ENCODE measurements at places on chromosomes 6 and 20.

DNA sequence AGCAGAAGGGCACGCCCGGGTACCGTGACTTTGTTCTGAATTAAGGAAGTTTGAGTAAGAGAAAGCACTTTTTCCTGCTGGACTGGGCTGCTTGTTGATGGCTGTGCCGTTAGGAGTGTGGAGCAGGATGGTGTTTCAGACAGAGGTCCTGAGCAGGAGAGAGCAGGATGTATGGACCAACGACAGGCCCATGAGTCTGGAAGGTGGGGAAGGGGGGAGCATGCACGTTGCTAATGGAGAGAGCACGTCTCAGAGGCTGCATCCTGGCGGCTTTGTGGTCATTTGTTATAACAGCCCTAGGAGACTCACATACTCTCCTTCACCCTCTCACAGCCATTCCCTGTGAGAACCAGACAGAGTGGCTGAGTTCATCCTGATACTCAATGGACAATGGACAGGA, 56.8 kb downstream of the PHACTR3 start:
- peak; percentile 7 for DNase-seq

DNA sequence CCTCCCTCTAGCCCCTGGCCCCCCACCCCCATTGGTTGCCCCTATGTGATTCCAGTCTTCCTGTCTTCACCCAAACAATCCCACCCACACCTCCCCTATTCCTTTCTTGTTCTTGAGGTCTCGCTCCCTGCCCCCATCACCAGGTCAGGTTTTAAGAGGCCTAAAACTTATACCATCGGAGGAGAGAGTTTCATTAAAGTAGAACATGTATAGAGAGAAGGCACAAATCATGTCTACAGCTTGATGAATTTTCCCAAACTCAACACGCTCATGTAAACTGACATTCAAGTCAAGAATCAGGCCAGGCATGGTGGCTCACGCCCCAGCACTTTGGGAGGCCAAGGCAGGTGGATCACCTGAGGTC, 44.5 kb downstream of the TGM2 start:
- DNase-seq = no peak

- DNase-seq = no peak
Observed at GRCh38 chr20:61682996-61683681, 382.5 kb downstream of the TAF4 start.

GRCh38 chr6:5997420-5997987, 9.2 kb downstream of the NRN1 start:
- no peak for DNase-seq

DNA sequence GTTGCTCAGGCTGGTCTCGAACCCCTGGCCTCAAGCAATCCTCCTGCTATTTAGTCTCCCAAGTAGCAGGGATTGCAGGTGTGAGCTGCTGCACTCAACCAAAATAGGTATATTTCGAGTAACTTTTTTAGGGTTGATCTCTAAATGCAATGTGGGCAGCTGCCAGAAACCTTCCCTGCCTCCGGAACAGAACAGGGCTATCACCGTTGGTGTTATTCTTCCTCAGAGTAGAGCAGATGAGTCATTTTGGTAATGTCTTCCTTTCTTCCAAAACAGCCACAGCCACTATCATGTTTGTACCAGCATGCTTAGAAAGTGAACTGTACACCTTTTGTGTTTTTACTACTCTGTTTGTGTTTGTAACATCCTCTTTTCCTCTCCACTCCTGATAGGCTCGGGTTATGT, 44.1 kb downstream of the SNX9 start:
- no peak for DNase-seq

GRCh38 chr20:37977338-37977737, 55.9 kb downstream of the TTI1 start:
- DNase-seq = no peak

GRCh38 chr6:75079589-75079988, 126.3 kb downstream of the COL12A1 start:
- no peak for DNase-seq

DNA sequence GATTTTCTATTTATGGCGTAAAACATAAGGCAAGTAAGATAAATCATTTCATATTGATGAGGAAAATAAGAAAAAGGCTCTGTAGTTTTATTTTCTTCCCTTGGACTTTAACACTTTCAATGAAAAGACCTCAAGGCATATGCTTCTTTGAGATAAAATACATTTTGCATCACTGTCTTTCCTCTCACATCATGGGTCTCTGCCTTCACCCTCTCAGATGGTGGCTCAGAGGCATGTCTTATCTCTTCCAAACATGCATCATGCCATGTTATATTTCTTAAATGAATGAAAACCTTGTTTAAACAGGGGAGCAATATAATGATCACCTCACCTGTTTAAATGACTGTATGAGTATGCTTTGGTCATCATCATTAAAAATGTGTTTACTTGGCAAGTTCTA, 59.3 kb downstream of the PRL start:
- DNase-seq = no peak

GRCh38 chr6:147423111-147423510, 85.4 kb upstream of the SAMD5 start:
- no peak for DNase-seq
